Hepatic stellate cell (primary cell): ENCODE measurements at places on chromosomes 7 and 10.

DNA sequence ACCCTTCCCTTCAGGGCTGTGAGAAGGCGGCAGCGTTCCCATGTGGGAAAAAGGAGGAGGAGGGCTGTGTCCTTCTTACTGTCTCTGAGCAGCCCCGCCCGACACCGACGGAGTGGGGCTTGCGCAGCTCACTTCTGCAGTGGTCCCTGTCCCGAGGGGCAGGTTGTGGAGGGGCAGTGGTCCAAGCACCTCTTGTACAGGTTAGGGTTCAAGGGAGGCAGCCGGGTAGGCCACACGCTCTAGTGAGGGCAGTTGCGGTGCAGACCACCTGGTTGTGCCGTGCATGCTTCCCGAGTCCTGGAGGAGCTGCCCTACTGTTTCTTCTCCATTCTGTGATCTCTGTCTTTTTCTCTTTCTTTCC is 32.8 kb downstream of the AGAP3 start:
- DNase-seq: no peak

GRCh38 chr10:49844775-49845595 is 82.9 kb upstream of the OGDHL start:
- peak; percentile 21 for DNase-seq

GRCh38 chr10:34791947-34792346 is 23.1 kb downstream of the PARD3 start:
- no peak for DNase-seq

GRCh38 chr10:96090463-96090800 is 39.7 kb upstream of the ZNF518A start:
- no peak for DNase-seq

DNA sequence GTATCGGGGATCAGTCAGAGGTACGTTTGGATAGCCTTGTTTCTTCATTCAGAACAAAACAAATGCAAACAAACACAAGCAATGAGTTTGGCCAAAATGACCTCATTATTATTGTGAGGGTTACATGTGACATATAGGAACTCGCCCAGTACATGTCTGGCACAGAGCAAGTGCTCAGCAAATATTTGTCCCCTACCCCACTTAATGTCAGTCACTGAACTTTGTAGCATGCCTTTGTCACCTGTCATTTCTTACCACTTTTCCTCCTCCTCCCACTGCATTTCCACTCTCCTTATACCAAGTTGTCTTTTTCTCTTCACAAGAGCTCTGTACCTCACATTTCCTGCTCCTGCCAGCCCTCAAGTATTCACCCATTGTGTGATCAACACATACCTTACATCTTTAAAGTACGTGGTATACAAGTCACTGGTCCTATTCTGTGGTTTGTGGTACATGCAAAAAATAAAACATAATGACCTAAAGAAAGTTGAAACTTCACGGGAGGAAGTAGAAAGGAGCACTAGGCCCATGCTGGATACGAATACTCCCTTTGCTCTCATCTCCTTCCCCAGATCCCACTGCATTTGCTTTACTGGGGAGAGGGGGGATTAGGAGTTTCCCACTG is 236.0 kb downstream of the INHBA start:
- no peak for DNase-seq

GRCh38 chr7:106032295-106032694 is 69.2 kb downstream of the CDHR3 start:
- DNase-seq: no peak

- no peak for DNase-seq
Measured at GRCh38 chr7:94482796-94483195, 26.8 kb upstream of the CASD1 start.

- DNase-seq: no peak
Measured at GRCh38 chr7:96400518-96400917, 78.6 kb upstream of the SLC25A13 start.

DNA sequence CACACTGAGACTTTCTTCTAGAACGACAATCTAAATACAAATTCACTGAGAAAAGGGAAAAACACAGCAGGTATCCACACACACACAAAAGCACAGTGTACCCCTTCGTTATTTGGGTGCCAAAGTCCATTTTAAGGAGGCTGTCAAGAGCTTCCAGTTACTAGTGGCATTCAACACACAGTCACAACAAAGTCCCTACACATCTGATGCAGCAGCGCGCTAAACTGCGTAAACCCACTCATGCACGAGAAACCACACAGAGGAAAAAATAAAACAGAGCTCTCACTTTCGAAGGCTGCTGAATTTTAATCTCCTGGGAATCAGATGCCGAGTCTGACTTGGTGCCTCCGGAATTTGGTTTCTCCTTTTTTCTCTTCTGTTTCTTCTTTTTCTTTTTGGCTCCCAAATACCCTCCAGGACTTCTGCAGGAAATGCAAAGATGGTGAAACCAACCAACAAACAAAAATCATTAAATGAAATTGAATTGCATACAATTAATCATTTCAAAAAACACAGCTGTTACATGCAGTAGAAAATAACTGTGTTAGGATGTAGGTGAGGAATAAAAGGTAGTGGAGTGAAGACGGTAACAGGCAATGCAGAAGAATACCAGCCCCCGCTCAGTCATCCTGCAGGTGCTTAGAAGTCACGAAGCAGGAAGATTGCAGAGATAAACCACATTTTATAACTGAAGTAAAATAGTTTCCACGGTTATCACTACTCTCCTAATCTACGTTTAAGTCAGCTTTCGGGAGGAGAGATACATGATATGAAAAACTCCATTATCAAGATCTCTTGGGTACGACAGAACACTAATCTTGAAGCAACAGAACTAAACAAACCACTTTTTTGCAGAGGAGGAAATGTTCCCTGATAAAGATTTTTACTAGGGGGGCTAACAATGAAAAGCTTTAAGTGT is 27.1 kb downstream of the NMT2 start:
- DNase-seq: no peak

DNA sequence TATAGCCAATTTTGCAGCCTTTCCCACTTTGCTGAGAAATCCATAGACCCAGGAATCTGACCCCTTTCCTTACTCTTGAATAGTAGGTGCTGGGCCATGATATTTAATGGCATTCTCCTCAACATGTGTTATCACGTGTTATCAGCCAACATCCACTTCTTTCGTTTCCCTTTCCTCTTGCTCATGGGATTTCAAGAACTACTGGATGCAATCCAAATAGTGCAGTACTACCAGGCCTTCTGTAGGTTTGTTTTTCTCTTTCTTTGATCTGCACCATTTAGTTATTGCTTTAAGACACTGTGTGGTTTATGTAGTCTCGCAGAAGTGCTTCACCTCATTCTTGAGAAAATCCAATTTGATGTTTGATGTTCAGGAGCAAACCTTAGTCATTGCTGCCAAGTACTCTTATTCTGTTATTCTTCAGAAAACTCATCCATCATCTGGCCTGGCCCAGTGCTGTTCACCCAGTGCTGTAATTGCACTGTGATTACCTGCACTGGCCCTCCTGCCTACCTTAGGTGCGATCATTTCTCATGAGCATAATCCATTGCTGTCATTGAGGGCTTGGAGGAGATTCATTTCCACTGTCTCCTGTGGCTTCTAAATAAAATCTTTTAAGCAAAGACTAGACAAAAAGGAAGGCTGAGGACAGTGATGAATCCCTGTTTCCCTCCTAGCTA is 315.3 kb downstream of the BMPER start:
- no peak for DNase-seq

DNA sequence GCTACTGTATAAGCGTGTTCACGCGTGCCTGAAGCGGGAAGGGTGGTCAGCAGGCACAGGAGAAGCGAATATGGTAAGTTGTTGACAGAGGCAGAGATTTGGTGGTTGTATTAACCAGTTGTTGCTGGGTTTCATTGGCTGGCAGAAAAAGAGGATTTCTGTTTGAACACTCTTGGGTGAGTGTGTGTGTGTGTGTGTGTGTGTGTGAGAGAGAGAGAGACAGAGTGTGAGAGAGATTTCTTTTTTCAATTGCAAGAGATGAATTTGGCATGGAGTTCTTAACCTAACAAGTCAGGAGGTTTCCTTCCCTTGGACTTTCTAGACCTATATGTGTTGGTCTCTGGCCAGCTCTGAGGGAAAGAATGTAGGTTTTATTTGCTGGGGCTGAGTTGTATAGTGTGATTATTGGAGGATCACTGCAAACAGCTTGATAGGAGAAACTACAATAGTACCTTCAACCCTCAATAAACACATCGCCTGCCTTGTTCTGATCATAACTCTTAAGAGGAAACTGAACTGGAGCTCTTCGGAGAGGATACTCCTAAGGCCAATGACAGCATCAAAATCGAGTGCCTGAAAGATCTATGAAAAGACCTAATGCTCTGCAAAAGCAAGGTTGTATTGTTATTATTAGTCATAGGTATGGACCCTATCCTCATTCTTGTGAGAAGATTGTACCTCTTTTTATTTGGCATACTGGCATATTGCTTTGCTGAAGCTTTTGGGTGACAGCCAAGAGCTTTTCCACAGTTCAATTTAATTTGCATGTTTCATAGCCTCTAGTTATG is 1.2 kb downstream of the MCU start:
- no peak for DNase-seq

GRCh38 chr10:73097305-73097670 is 622 bp upstream of the P4HA1 start:
- no peak for DNase-seq

DNA sequence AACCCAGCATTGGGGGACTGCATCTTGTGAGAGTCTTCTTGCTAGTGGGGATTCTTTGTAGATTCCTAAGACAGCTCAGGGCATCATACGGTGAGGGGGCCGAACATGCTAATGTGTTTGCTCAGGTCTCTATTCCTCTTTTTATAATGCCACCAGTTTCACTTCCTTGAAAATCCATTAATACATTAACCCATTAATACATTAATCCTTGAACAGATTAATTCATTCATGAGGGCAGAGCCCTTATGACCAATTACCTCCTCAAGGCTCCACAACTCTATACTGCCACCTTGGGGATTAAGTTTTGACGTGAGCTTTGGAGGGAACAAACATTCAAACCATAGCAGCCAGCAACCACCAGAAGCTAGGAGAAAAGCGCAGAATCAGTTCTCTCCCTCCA is 67.2 kb upstream of the POT1 start:
- DNase-seq: no peak

GRCh38 chr10:99451499-99451788 is 21.0 kb upstream of the GOT1 start:
- no peak for DNase-seq

DNA sequence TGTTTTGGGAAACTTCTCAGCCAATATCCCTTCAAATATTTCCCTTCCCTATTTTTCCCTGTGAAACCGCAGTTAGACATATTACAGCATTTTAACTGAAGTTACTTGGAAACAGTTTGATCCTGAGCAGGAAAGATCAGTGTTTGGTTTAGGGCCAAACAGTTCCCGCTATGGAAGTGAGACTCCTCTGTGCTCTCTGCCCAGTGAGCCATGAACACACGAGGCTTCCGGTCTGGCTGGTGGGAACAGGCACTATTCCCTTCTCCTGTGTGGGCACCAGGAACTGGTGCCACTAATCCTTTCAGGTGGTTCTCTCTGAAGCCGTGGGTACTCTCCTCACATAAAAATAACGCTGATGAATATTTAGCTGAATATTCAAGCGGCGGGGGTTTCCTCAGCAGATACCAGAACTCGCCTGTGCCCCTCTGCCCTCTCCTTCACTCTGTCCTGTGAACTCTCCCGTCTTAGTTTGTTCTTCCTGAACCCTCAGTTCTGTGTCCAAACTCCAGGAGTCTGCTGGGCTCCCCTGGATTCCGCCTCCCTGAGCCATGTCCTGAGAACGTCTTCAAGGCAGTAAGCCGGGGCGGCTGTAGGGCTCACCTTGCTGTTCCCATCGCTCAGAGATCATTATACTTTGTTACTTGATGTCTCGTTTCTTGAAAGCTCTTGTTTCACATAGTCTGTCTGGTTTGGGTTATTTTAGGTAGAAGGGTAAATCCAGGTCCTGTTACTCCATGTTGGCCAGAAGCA is 25.7 kb downstream of the FOXL3 start:
- no peak for DNase-seq

GRCh38 chr7:41793556-41793955 is 90.7 kb upstream of the INHBA start:
- no peak for DNase-seq

GRCh38 chr7:106243893-106244292 is 40.9 kb downstream of the NAMPT start:
- DNase-seq: no peak

DNA sequence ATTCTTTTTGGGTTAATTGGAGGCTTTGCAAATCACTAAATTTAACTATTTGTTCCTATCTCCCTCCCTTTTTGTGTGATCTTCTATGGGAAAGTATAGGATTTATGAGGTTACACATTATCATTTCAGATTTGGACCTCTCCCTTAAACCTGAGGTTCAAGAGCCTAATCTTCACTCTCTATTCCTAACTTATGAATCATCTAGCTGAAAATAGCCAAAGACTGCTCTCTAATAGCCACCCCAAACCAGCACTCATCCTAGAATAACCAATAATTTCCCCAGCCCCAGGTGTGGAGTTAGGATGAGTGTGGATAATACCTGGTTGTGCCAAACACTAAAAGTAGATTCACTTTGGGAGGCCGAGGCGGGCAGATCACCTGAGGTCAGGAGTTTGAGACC is 499.2 kb downstream of the GFRA1 start:
- peak; percentile 6 for DNase-seq

GRCh38 chr10:3787816-3788215 is 2.8 kb upstream of the KLF6 start:
- DNase-seq: no peak
